H1 (cell line): ENCODE measurements at places on chromosomes 12 and 14. TPM values are rescaled to one million over a fixed set of nuclear protein-coding genes. Genes with fewer than 3 reads are reported as not detected.

Gene KRT80
- total RNA-seq: 0.08 TPM in 1 of 2 replicates, not detected in the other

Gene PDE3A
- total RNA-seq: 3.3 and 3.4 TPM in 2 replicates

Gene GPRC5D
- total RNA-seq: not detected in 2 replicates

Gene ULK1
- total RNA-seq: 44.1 and 48.5 TPM in 2 replicates

DNA sequence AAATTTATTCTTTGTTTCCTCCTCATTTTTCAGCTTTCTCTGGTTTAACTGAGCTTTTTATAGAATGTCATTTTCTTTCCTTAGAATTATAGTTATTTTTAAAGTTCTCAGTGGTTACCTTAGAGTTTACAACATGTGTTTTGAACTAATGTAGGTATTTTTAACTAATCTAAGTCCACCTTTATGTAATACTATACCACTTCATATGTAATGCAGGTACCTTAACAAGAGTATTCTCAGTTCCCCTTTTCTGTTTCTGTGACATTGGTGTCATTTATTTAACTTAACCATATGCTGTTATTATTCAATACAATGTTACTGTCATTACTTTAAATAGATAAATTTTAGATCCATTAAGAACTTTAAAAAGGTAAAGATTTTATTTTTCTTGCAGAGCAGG lies 30.3 kb upstream of the KCNC2 start:
- no peaks in the 10 kb centered on the region for H3K36me3 ChIP-seq
- no peak overlapping the region for H3K4me3 ChIP-seq
- no peak for DNase-seq
- no peak overlapping the region for H3K27ac ChIP-seq
- no peaks in the 10 kb centered on the region for H3K4me1 ChIP-seq
- H3K27me3 ChIP-seq: no peaks in the 10 kb centered on the region

GRCh38 chr12:43621262-43621661 lies 69.3 kb upstream of the ADAMTS20 start:
- H3K4me1 ChIP-seq: no peaks in the 10 kb centered on the region
- no peaks in the 10 kb centered on the region for H3K27me3 ChIP-seq
- no peak for DNase-seq
- no peaks in the 10 kb centered on the region for H3K36me3 ChIP-seq

- no peaks in the 10 kb centered on the region for H3K27me3 ChIP-seq
- DNase-seq: no peak
- H3K27ac ChIP-seq: no peak overlapping the region
- no peaks in the 10 kb centered on the region for H3K4me1 ChIP-seq
- H3K4me3 ChIP-seq: no peak overlapping the region
- H3K36me3 ChIP-seq: no peaks in the 10 kb centered on the region
Measured at GRCh38 chr14:43087666-43088065, 1419.4 kb downstream of the FSCB start.

DNA sequence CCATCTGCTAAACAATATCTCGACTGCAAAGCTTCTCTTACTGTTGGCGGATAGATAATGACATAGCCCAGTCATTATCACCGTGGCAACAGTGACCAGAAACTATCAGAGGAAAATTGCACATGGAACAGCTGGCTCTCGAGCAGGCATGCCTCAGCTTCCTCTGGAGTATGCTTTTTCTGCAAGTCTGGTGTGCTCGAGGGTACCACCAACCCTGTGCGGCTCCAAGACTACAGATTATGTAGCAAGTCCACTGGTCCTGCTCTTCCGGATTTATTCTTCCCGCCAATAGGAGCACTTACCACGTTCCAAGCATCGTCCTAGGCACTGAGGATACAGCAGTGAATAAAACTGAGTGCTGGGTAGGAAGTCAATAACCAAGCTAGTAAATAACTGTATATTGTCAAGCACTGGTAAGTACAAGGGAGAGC lies 1.4 kb upstream of the GLRX5 start:
- DNase-seq: no peak
- peak overlapping the region; percentile 39; the same call in 1 of the 2 replicates for H3K27ac ChIP-seq
- H3K4me1 ChIP-seq: peaks cover 2% of the 10 kb centered on the region
- H3K27me3 ChIP-seq: no peaks in the 10 kb centered on the region

GRCh38 chr12:50032854-50033581 lies 7.7 kb upstream of the RACGAP1 start:
- H3K4me3 ChIP-seq: peak overlapping the region; percentile 67
- peaks cover 2% of the 10 kb centered on the region; the same call in 1 of the 2 replicates for H3K27me3 ChIP-seq
- H3K27ac ChIP-seq: no peak overlapping the region
- peak; percentile 71 for DNase-seq
- no peaks in the 10 kb centered on the region for H3K36me3 ChIP-seq

GRCh38 chr12:79687711-79688260 lies 3.0 kb downstream of the PAWR start:
- no peaks in the 10 kb centered on the region for H3K27me3 ChIP-seq
- H3K4me3 ChIP-seq: peak overlapping the region; percentile 81
- no peak for DNase-seq

Gene TAS2R42
- total RNA-seq: not detected in 2 replicates

GRCh38 chr14:69427596-69427995 lies 29.1 kb downstream of the SLC39A9 start:
- no peaks in the 10 kb centered on the region for H3K27me3 ChIP-seq
- DNase-seq: no peak
- H3K4me1 ChIP-seq: no peaks in the 10 kb centered on the region
- no peak overlapping the region for H3K27ac ChIP-seq

DNA sequence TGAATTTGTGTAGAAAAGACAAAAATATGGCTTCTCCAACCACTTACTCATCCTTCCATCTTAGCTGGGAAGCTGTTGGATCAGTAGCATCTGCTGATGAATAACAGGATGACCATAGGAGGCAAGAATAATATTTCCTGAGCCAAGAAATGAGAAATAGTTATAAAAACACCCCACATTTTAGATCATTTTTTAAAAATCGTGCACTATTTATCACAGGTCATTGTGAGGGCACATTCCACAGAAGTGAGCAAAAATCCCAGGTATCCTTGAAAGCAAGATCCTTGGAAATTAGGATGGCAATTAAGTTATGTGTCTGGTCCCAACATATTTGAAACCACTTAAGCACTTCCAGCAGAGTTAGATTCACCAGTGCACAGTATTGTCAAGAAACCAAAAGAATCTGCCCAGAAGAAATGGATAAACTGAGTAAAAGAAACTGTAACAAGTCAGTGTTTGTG lies 8.4 kb downstream of the FAR2 start:
- H3K27ac ChIP-seq: no peak overlapping the region
- no peak overlapping the region for H3K4me3 ChIP-seq
- no peaks in the 10 kb centered on the region for H3K27me3 ChIP-seq
- H3K4me1 ChIP-seq: peaks cover 3% of the 10 kb centered on the region; the same call in 1 of the 2 replicates
- H3K36me3 ChIP-seq: no peaks in the 10 kb centered on the region

DNA sequence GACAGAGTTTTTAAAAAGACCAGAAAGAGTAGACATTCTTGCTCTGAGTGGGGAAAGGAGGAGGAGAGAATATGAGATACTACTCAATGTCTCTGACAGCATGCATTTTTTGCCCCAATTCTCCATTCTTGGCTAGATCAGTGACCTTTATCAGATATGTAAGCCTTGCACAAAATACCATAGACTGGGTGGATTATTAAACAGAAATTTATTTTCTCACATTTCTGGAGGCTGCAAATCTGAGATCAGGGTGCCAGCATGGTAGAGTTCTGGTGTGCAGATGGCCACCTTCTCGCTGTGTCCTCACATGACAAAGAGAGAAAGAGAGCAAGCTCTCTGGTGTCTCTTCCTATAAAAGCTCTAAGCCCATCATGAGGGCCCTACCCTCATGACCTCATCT lies 38.6 kb downstream of the ANKS1B start:
- H3K27me3 ChIP-seq: no peaks in the 10 kb centered on the region
- H3K4me3 ChIP-seq: no peak overlapping the region
- H3K4me1 ChIP-seq: no peaks in the 10 kb centered on the region
- no peak overlapping the region for H3K27ac ChIP-seq

Gene COX14
- total RNA-seq: 38.5 and 40.1 TPM in 2 replicates

DNA sequence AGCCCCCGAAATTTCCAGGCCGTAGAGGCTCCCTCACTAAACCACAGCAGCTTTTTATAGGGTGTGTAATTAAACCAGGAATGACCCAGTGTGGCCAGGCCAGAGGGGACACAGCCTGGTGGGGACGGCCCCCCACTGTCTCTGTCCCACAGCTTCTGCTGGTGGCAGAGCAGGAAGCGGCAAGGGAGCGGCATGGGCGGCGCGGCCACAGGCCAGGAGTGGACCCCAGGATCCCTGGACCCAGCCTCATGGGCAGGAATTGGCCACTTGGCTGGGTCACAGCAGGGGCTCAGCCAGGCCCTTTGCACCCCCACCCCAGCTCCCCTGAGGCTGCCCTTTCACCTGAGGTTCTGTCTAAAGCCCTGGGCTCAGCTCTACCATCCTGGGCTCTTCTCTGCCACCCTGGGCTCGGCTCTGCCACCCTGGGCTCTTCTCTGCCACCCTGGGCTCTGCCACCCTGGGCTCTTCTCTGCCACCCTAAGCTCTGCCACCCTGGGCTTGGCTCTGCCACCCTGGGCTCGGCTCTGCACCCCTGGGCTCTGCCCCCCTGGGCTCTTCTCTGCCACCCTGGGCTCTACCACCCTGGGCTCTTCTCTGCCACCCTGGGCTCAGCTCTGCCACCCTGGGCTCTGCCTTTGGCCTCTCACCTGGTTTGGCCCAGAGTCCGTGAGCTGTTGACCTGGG lies 39.3 kb downstream of the FBRSL1 start:
- no peak overlapping the region for H3K4me3 ChIP-seq
- peaks cover 7% of the 10 kb centered on the region; the same call in 1 of the 2 replicates for H3K36me3 ChIP-seq
- H3K27ac ChIP-seq: no peak overlapping the region
- peaks cover 28% of the 10 kb centered on the region for H3K27me3 ChIP-seq
- H3K4me1 ChIP-seq: peaks cover 8% of the 10 kb centered on the region
- no peak for DNase-seq

Gene LRTM2
- not detected in 2 replicates for total RNA-seq

DNA sequence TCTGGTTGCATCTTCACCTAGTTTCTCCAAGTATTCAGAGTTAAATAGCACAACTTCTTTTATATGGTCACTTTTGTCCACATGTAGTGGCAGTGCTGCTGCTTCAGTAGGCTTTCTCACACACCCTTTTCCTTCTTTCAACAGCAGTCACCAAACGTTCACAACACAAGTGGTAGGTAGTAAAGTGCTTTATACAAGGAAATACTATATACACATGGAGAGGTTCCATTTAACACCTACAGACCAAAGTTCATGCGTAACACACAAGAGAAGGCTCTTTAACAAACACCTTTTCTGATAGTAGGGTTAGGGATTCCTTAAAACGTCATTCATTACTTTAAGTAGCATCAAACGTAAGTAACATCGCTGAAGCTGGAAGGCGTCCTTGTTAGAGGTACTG lies 107.1 kb upstream of the USP44 start:
- H3K36me3 ChIP-seq: no peaks in the 10 kb centered on the region
- no peak for DNase-seq
- no peaks in the 10 kb centered on the region for H3K4me1 ChIP-seq
- no peak overlapping the region for H3K27ac ChIP-seq
- no peak overlapping the region for H3K4me3 ChIP-seq
- no peaks in the 10 kb centered on the region for H3K27me3 ChIP-seq

DNA sequence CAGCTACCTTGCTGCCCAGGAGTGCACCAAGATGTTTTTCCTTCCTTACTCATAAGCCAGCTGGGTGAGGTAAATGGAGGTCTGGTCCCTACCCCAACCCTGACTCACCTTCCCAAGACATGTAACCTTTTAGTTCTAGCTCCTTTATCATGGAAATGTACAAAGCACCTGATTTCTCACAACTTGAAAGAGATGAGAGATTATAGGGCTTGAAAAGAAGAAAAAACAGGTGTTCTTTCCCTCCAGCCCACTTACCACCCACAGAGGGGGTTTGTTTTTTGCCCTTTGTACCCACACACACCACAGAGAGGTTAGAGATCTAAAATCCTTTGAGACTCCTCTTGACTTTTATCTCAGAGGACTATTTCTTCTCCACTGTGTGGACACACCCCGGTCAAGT lies 21.1 kb downstream of the PLXNC1 start:
- H3K4me3 ChIP-seq: no peak overlapping the region
- H3K27ac ChIP-seq: no peak overlapping the region
- peaks cover 70% of the 10 kb centered on the region for H3K27me3 ChIP-seq
- H3K4me1 ChIP-seq: peaks cover 12% of the 10 kb centered on the region
- no peaks in the 10 kb centered on the region for H3K36me3 ChIP-seq

GRCh38 chr14:86961106-86961716 lies 1031.8 kb downstream of the GALC start:
- H3K27ac ChIP-seq: no peak overlapping the region
- no peaks in the 10 kb centered on the region for H3K36me3 ChIP-seq
- peaks cover 1% of the 10 kb centered on the region for H3K27me3 ChIP-seq
- H3K4me3 ChIP-seq: no peak overlapping the region
- H3K4me1 ChIP-seq: no peaks in the 10 kb centered on the region

DNA sequence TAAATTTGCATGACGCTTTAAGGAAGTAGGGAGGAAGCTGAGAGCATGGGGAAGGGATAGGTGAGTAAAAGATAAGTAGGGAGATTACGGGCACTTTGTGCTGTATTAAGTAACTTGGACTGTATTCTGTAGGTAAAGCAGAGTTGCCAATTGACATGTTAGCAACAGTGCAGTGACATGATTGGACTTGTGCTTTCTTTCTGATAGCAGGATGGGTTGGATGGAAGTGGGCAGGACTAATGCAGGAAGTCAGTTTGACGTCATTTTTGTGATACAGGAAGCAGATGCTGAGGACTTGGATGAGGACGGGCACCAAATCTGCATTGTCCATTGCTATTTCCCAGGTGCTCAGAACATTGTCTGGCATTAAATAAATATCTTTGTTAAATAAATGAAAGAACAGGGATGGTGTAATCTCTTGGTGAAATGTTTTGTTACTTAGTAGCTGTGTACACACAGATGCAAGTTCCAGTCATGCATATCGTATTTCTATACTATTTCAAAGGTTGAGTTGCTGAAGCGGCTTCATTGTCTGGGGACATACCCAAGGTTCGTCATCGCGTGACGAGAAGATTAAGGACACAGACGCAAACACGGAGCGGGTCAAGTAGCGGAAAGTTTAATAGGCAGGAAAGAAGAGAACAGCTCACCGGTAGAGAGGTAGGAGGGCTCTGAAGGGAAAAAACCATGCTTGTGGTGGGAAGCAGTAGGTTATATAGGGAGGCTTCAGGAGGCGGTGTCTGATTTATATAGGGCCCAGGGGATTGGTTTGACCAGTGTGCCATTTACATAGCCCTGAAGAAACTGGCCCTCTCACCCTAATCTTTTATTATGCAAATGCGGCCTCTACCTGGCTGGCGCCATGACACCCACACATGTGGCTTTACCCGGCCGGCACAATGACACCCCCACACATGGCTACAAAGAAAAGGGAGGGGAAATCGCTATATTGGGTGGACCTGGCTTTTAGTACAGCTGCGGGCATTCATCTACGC lies 30.7 kb downstream of the GUCY2C start:
- peak; percentile 51 for DNase-seq
- H3K27me3 ChIP-seq: no peaks in the 10 kb centered on the region
- H3K4me3 ChIP-seq: no peak overlapping the region
- no peak overlapping the region for H3K27ac ChIP-seq
